NCI-H1930 (cell line): ENCODE measurements at places on chromosomes 11 and 22.
A peak's percentile ranks its signal among the peaks of the same experiment; 100 is the strongest.

- DNase-seq = no peak
Observed at GRCh38 chr11:115338476-115338875, 165.7 kb downstream of the CADM1 start.

DNA sequence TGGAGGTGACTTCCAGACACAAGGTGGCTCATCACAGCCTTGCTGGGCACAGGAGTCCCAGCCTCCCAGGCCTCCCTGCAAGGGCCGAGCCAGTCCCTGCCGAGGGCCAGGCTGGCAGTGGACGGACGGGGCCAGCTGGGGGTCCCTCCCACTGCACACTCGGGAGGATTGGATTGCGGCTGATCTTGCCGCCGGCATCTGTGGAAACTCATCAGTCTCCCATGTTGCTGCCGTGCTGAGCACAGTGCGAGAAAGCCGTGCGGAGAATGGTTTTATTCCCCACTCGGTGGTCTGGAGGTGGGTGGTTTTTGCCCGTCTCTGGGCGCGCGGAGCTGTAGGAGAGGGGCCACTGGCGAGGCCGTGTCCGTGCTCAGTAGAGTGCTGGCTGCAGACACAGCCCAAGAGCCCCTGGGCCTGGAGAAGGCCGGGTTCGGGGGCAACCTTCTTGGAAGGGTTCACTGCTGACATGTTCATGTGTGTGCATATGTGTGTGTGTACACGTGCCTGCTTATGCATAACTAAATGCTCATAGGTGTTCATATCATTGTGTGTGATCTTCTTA lies 1246.4 kb downstream of the BRD1 start:
- DNase-seq = no peak

DNA sequence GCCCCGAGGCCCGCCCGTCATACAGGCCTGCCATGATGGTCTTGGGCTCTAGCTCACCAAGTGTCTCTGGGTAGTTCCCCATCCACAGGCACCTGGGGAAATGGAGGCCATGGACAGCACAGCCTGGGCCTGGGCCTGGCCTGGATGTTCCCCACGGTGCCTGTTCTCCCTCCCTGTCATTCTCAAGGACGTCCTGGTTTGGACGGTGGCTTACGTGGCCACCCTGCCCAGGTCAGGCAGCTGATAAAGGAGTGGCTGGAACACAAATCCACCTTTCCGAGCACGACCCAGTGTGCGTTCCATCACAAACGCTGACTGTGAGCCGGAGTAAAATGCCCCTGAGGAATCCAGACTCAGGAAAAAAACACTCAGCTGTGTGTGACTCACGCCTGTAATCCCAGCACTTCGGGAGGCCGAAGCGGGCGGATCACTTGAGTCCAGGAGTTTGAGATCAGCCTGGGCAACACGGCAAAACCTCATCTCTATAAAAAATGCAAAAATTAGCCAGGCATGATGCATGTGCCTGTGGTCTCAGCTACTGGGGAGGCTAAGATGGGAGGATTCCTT lies 41.2 kb upstream of the TESMIN start:
- DNase-seq = no peak

- DNase-seq = no peak
Observed at GRCh38 chr11:9625162-9625561, 38.7 kb upstream of the SWAP70 start.

- DNase-seq = peak; percentile 74
Observed at GRCh38 chr22:19717691-19718455, 3.6 kb downstream of the SEPTIN5 start.

GRCh38 chr11:27722117-27722952 lies 22.1 kb upstream of the BDNF start:
- DNase-seq = peak; percentile 62

- no peak for DNase-seq
Observed at GRCh38 chr11:78810559-78811009, 235.9 kb upstream of the NARS2 start.

DNA sequence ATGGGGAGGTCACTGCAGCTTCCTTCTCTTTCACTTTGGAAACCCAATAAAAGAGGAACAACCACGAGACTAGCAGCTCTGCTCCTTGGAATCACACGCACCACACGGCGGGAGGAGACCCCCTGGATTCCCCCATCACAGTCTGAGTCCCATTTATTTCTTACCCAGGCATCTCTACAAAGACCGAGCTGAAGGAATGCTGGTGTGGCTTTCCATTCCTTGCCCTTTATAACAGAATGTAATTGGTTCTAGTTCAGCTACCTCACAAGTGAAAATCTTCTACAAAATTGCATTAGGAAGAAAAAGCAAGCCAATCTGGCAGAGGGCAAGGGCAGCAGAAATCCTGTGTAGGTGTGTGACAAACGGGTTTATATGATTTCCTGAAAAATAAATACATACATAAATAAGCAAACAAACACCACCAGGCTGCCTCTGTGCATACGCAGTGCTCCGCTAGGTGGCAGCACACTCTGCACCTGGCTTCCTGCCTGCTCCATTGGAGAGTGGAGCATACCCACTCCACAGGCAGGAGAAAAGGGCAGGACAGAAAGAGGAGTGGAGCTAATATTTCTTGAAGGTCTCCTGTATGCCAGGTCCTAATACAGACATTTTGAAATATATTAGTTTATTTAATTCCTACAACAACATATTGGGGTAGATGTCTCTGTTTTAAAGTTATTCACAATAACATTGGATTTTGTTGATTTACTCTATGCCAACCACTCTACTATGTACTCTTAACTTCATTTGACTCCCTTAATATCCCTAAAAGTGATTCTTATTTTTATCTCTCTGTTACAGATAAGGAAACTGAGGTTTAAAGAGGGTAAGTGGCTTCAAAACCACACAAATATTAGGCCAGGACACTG lies 673.1 kb downstream of the KCNA4 start:
- DNase-seq = peak; percentile 46

DNA sequence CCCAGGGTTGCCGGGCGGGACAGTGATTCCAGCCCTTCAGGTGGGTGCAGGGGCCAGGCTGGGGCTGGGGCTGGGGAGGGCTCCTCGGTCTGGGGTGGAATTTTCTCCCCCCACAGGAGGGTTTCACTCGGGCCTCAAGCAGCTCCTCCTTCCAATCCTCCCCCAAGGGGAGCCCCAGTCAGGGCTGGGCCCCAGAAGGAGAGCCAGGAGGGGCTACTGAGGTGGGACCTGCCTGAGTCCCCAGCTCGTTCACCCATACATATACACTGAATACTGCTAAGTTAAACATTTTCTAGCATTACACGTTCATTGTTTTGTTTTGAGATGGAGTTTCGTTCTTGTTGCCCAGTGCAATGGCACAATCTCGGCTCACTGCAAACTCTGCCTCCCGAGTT lies 1.5 kb upstream of the CRACR2B start:
- no peak for DNase-seq

- no peak for DNase-seq
Observed at GRCh38 chr11:123230346-123230745, 35.3 kb upstream of the CLMP start.

DNA sequence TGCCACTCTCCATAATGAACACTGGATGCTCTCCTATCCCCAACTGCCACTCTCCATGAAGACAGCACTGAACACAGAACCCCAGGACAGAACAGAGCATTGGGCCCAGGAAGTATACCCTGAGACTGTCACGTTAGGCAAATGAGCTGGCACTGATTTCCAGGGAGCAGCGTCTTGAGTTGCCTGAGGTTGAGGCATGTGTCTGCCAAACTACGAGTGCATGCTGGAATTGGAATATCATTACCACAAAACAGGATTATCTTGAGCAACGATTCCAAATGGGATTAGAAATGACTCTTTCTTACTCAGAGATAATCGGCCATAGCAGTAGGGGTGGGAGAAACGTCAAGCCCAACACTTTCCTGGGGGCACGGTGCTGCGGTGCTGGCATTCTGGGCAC lies 39.9 kb downstream of the CLPB start:
- no peak for DNase-seq

- DNase-seq = no peak
Observed at GRCh38 chr11:61058583-61059259, 43.6 kb upstream of the CD5 start.
